HEK293T (cell line): ENCODE measurements at places on chromosomes 1 and 21.

GRCh38 chr1:236724506-236724905 is 38.2 kb downstream of the ACTN2 start:
- no peak for DNase-seq

DNA sequence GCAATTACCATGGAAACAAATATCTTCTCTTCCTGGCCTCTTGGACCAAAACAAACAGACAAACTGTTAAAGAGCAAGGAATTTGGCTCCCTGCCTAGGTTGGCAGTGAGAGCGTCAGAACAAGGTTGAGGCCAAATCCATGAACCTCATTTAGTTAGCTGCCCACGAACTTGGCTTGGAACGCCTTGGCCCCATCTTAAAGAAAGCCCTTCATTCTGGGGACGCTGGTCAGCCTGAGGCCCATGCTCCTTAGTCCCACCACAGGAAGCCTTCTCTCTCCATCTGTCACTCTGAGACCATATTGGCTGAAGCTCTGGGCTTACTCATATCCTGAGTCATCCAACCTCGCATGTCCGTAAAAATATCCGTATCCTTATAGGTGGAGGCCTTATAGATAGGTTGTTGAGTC is 62.4 kb upstream of the DIRAS3 start:
- no peak for DNase-seq

- no peak for DNase-seq
Observed at GRCh38 chr21:33991133-33991532, 75.5 kb upstream of the ATP5PO start.

DNA sequence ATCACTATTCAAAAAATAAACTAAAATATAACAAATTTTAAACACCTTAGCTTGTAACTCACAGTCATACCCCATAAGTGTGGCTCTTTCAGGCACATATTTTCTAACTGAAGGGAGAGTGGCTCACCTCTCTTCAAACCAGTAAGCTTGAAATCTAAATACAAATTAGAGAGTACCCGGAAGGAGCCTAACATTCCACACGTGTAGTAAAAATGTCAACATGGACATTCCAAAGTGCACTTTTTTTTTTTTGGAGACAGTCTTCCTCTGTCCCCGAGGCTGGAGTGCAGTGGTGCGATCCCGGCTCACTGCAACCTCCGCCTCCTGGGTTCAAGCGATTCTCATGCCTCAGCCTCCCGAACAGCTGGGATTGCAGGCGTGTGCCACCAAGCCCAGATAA is 275.6 kb upstream of the ADGRL2 start:
- no peak for DNase-seq

- no peak for DNase-seq
Observed at GRCh38 chr21:46486481-46487126, 27.9 kb downstream of the DIP2A start.

DNA sequence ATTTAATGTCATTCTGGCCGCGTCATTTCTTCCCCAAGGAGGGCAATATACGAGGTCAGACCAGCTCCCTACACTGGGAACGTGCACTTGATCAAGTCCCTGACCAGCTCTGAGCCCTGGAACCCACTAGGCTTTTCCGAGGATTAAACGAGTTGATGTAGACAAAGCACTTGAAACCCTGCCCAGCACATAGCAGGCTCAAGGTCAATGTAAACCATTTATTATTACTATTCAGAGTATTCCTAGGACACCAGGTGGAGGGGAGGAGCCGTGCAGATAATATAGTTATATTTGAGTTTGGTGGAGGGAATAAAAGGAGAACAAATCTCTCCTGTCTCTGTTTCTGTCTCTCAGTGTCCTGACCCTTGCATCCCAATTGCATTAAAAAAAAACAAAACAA is 174.1 kb upstream of the IGSF21 start:
- DNase-seq = no peak

DNA sequence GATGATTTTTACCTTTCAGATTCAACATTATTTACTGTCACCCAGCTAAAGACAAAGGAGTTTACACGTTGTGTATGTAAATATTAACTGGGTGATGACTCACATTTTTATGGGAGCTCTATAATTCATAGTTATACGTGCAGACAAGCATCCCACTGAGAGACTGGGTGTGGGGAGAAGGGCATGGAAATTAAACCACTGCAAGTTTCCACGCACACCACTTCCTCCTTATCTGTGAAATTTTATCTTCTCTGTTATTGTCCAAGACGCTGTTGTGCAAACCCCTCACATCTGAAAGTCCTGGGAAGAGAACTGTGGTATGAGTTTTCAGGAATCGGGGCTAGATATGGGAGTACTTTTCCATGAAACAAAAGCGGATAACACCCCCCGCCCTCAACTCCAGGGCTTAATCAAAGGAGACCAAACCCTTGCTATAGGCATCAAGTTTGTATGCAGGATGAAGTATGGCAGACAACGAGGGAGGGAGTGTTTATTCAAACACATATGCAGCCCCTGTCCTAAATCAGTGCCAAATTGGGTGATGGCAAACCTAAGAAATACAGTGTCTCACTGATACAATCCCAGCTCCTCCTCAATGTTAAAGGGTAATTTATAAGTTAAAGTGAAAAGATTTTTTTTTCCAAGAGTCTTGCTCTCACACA is 23.3 kb upstream of the DPT start:
- peak; percentile 37 for DNase-seq

DNA sequence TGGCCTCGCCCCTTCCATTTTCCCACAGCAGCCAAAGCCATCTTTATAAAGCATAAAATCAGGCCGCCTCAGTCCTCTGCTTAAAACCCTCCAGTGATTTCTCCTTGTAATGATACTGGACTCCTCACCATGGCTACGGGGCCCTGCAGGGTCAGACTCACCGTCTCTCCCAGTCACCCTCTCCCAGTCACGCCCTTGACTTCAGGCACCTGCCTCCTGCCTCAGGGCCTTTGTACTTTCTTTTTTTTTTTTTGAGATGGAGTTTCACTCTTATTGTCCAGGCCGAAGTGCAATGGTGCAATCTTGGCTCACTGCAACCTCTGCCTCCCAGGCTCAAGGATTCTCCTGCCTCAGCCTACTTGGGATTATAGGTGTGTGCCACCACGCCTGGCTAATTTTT is 47.8 kb downstream of the PIK3CD start:
- DNase-seq = no peak

DNA sequence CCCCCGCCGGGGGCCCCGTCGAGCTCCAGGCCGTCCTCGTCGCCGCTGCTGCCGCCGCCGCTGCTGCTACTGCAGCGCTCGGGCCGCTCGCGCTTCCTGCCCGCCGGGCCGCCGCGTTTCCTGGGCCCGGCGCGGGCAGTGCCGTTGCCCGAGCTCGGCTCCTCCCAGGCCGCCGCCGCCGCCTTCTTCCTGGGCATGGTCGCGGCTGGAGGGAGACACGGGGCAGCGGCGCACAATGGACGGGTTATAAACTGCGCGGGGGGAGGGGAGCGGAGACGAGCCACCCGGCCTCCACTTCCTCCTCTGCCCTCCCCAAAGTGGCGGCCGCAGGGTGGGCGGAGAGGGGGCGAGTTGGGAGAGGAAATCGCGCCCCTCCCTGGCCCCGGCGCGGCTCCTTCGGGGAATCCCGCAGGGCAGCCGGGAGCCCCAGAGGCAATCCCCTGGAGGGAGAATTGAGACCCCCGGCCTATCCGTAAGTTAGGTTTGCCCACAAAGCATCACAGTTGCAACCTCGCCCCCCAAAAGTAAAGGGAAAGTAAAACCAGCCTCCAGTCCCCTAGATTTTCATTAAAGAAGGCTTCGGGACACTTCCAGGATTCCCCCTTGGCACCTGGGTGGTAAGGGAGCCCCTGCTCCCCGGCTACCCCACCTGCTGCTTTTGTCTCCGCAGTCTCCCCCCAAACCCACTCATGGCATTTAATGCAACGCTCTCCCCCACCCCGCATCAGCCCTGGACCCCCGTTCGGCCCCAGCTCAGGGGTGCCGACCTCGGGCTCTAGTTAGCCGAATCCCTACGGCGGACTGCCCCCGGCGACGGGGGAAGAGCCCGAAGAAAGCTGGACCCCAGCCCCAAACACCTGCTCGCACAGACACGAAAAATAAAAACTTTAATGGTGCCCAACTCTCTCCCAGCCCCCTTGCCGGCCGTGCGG is 893 bp downstream of the RCC2 start:
- DNase-seq = peak; percentile 59

DNA sequence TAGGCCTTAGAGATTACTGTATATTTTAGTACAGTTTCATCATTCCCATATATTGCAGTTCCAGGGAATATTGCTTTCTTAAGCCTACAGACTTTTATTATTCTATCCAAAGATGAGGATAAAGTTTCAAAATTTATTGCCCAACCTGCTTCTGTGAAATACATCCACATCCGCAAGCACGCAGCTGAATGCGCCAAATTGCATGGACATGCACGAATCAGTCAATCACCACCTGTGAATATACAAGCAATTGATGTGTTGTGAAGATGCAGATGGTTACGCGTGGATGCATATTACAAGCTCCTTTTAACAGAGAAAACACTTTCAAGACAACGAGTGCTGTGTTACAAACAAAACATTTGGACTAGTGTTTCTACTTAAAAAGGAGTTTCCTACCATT is 577.8 kb upstream of the PLXNA2 start:
- DNase-seq = no peak

GRCh38 chr1:44723496-44724295 is 7.3 kb downstream of the RNU5D-1 start:
- no peak for DNase-seq

- no peak for DNase-seq
Observed at GRCh38 chr1:206075786-206076755, 23.1 kb downstream of the RHEX start.

GRCh38 chr1:33468531-33468930 is 3.9 kb upstream of the ZSCAN20 start:
- no peak for DNase-seq

- DNase-seq = no peak
Observed at GRCh38 chr1:230599926-230600656, 42.2 kb upstream of the COG2 start.

- DNase-seq = no peak
Observed at GRCh38 chr21:33201956-33202355, 27.8 kb upstream of the IFNAR2 start.

- DNase-seq = no peak
Observed at GRCh38 chr1:209219791-209220524, 363.6 kb upstream of the CAMK1G start.

- no peak for DNase-seq
Observed at GRCh38 chr1:21894034-21894881, 42.9 kb downstream of the HSPG2 start.

GRCh38 chr1:209600541-209600940 is 17.0 kb downstream of the CAMK1G start:
- no peak for DNase-seq

DNA sequence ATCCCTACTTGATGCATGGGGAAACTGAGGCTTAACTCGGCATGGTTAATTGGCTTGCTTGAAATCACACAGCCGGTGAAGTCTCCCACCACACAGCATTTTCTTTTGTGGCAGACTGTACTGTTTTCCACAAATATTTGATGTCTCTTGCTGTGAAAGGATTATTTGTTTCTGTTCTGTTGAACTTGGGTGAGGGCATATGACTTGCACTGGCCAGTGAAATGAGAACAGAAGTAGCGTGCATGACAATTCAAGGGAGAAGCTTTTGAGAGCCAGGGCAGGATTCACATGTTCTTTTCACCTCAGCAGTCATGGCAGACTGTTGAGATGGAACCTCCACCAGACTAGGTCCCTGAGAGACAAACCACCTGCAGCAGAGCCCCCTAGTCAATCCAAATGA is 11.7 kb upstream of the AK2 start:
- DNase-seq = no peak

DNA sequence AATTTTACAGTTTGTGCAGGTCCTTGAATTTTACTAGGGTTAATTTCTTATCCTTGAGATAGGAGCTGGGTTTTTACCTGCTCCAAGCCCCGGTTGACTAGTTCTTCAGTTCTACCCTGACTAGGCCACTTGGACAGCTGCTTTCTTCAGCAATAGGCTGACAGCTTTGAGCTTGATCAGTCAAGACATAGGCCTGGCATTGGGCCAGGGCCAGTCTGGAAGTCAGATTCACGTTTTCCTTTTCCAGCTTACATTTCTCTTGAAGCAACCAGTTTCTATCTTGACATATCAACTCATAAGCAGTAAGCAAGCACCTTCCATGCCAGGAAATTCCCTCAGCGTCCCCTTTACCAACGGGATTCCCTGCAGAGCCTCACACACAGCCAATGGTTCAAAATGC is 63.7 kb upstream of the AJAP1 start:
- DNase-seq = no peak

DNA sequence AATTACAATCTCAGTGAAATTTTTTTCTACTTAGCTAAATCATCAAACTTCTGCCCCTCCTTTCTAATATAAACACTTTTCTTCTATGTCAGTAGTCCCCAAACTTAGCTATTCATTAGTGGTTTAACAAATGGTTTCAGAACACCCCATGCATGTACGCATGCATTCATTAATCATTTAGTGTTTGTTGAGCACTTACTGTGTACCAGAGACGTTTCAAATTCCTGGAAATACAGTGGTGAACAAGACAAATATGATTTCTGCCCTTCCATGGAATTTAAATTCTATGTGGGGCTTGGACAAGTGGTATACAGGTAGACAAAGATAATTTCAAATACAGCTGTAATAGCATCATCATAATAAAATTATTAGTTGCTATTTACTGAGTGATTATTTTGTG is 1.5 kb downstream of the ZBTB40 start:
- DNase-seq = no peak

- no peak for DNase-seq
Observed at GRCh38 chr1:199007423-199007822, 368.6 kb downstream of the PTPRC start.

- no peak for DNase-seq
Observed at GRCh38 chr1:182169203-182169602, 107.7 kb upstream of the ZNF648 start.

- DNase-seq = no peak
Observed at GRCh38 chr1:29590583-29591565, 354.6 kb downstream of the PTPRU start.

DNA sequence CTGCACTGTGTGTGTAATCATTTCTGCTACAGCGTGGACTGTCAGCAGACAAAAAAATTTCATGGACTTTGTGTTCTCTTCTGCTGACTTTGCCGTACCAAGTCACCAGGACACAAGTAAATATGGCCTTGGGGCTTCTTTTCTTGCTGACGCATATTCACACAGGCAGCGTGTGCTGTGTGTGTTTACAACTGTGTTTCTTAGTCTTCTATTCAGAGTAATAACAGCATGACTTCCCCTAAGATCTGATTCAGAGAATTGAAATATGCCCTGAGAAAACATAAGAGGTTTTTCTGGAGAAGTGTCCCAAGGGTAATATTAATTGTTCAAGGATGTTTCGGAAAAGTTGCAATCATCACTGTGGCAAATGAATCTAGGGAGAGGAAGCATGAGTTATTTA is 47.1 kb upstream of the DYNLT5 start:
- no peak for DNase-seq

- no peak for DNase-seq
Observed at GRCh38 chr1:16258591-16259135, 21.7 kb upstream of the CPLANE2 start.

GRCh38 chr1:5394111-5394510 is 598.1 kb downstream of the NPHP4 start:
- no peak for DNase-seq
